ENCODE measurements at places on chromosomes 3 and 15.

DNA sequence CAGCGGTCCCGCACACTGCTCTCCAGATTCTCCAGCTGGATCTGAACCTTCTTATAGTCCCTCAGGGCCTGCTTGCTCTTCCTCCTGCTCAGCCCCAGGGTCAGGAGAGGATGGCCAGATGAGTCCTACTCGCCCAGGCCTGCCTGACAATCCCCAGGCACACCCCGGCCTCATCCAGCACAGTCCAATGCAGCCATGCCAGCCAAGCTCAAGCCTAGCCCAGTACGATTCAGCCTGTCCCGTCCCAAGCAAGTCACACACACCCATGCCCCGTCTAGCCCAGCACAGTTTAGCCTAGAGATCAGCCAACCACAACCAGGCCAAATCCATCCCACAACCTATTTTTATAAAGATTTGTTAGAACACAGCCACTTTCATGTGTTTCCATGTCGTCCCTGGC, 16.8 kb downstream of the PLXNB1 start:
- no peak for DNase-seq

GRCh38 chr15:94385441-94385840, 154.1 kb downstream of the MCTP2 start:
- no peak for DNase-seq

GRCh38 chr3:88744896-88745295, 362.5 kb upstream of the EPHA3 start:
- DNase-seq: no peak

DNA sequence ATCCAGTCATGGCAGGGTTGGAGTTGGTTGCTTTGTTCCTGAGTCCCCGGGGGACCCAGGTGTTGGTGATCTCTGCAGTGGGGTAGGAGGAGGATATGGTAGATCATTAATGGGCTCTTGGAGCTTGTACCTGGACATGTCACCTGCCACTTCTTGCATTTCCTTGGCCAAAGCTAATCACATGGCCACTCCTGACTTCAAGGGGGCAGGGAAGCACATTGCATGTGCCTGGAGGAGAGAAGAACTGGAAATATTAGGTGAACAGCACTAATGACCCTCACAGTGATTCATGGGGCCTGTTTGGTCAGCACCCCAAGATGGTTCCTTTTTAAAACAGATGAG, 87.1 kb upstream of the MYZAP start:
- no peak for DNase-seq

DNA sequence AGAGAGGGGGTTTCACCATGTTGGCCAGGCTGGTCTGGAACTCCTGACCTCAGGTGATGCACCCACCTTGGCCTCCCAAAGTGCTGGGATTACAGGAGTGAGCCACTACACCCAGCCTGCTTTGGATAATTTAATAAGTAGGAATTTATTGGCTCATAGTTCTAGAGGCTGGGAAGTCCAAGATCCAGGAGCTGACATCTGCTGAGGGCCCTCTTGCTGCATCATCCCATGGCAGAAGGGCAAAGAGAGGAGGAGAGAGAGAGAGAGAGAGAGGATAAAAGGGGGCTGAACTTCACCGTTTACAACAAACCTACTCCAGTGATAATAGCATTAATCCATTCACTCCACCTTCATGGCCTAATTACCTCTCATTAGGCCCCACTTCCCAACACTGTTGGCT, 62.0 kb upstream of the HES1 start:
- no peak for DNase-seq

- no peak for DNase-seq
Observed at GRCh38 chr15:59814409-59814808, 125.3 kb upstream of the BNIP2 start.

DNA sequence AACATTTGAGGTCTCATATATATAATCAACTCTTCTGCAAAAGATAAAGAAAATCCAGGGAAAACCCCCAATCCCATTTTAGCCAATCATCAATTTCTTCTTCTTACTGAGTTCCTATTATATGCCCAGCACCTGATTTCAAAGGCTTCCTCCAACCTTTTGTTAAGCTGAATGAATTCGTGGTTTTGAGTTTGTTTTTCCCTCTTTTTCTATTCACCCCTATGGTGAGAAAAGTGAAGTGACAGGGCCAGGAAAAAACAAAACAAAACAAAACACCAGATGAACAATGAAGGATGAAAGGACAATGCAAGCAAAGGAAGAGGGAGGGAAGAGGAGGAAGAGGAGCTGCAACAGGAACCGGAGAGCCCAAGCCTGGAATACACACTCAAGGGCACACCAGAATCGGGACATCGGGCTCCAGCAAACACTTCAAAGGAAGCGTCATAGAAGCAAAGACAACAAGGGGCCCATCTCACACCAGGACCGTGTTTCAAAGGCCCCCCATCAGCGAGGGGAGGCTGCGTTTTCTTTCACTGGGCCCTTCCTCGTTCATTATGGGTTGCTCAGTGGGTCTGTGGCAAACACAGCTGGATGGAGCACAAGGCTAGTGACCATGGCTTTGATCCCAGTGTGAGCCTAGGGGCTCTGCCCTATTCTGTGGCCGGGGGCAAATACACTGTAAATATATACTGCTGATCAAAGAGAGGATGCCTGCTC, 50.2 kb downstream of the VGLL4 start:
- no peak for DNase-seq

GRCh38 chr3:79211586-79212359, 556.0 kb downstream of the ROBO1 start:
- no peak for DNase-seq

Measured in stimulated activated CD4-positive, alpha-beta T cell treated with anti-CD3 and anti-CD28 coated beads, Interleukin-1b, Interleukin-23, amount 100 ng/mL, for 4 hours (primary cell).